ENCODE measurements at places on chromosomes 7 and 10.

- DNase-seq, result no peak
Measured at GRCh38 chr10:47243791-47244190, 56.2 kb upstream of the GDF10 start.

GRCh38 chr10:77282163-77282562 is 355.4 kb downstream of the KCNMA1 start:
- no peak for DNase-seq

GRCh38 chr10:122164023-122164601 is 107.0 kb upstream of the BTBD16 start:
- peak; percentile 41 for DNase-seq

- no peak for DNase-seq
Measured at GRCh38 chr7:71753956-71754664, 622.2 kb downstream of the GALNT17 start.

GRCh38 chr7:28434510-28434909 is 22.2 kb downstream of the CREB5 start:
- no peak for DNase-seq

Measured in hepatocyte (in vitro differentiated cells).